Spleen (tissue), 13 donors: ENCODE measurements at places on chromosomes 1 and 21. TPM values are rescaled to one million over a fixed set of nuclear protein-coding genes. Genes with fewer than 3 reads are reported as not detected.

DNA sequence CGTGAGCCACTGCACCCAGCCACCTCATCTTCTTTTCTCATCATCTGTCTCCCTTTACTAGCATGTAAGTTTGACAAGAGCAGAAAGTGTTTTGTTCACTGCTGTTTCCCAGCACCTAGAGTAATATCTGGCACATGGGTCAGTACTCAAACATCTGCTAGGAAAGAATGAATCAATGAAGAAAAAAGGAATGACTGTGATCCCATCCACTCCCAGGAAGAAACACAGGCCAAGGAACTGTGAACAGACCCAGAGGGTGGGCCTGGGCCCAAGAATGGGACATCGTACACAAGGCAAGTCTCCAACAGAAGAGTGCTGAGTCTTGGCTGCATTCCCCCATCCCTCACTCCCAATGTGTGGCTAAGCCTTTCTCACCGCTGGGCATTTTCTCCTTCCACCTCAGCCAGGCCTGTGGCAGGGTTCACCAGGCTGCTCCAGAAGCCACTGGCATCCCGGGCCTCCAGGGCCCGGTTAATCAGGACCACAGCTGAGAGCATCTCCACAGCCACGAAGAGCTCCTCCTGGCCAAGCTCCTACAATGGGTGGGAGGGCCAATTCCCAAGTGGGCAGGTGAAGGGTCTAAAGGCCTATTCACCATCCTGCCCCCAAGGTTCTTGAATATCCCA lies 18.4 kb downstream of the IQGAP3 start:
- DNase-seq, result no peak

GRCh38 chr1:176055398-176055797 lies 151.7 kb downstream of the COP1 start:
- DNase-seq, result no peak

The LMOD1 gene
- total RNA-seq, result 21.0 TPM

DNA sequence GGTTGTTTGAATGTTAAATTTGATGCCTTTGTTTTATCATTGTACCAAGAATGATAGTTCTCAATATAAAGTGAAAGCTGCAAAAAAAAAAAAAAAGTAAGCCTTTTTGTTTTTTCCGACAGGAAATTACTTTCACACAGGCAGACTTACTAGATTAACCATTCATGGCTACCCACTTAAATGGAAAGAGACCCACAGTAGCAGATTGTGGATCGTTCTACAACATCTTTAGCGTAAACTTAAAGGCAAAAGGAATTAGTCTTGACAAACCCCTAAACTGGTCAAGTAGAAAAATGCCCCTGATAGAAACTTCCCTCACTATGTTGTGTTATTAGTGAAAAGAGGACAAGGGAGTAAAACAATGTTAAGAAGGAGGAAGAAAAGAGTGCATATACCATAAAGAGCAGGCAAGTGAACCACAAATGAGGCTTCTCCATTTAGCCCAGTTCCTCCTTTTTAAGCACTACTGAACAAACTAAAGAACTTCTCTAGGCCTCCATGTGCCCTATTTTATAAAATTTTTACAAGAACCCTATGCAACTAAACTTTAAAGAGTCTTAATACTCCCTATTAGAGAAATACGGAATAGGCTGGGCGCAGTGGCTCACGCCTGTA lies 1560.3 kb downstream of the MRPL39 start:
- DNase-seq, result no peak

- DNase-seq, result no peak
Measured at GRCh38 chr1:54099061-54099610, 45.7 kb downstream of the TCEANC2 start.

DNA sequence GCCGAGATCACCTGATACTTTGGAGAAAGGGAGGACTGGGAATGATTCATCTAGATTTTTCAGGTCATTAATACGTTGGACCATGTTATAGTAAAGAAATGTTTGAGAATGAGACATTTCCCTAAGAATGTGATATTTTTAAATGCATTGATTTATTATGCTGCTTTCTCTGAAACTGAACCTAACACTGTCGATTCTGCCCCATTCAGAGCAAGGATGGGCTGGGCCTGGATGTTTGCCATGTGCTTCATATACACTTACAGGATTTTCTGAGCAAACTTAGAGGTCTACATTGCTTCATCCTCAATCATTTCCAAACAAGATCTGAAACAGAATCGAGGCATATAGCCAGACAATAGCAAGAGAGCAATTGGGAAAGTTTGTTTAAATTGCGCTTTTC lies 183.3 kb downstream of the CRB1 start:
- no peak for DNase-seq

DNA sequence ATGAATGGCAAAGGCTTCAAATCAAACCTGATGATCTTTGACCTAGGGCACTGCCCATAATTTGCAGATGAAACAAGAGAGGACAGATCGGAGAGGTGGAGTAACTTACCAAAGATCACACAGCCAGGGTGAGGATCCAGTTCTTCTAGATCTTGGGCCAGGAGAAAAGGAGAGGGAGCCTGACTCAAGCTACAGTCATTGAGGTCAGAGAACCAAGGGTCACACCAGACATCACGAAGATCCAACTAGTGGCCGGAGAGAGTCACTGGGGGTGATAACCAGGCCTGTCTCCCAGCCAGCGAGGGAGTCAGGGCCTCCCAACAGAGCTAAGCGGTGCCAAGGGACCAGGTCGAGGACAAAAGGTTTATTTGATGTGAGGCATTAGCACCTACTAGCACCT lies 115.0 kb downstream of the RIPK4 start:
- peak; percentile 31 for DNase-seq

DNA sequence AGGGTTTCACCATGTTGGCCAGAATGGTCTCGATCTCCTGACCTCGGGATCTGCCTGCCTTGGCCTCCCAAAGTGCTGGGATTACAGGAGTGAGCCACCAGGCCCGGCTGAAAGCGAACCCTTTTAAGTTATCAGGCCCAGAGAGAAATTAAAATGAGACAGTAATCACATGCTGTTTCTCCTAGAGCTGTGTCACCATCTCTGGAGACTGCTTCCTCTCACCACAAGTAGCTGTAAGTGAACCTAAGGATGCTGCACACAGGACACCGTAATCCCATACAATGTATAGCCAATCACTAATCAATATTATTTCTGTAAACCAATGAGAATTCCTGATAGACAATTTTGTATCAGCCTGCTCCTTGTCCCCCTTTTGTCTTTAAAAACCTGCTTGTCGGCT lies 5.7 kb upstream of the CSTB start:
- DNase-seq, result no peak

The PGLYRP3 gene
- total RNA-seq, result not detected

GRCh38 chr1:18819986-18820790 lies 39.3 kb downstream of the TAS1R2 start:
- no peak for DNase-seq

- DNase-seq, result no peak
Measured at GRCh38 chr1:204319027-204319426, 40.7 kb downstream of the PLEKHA6 start.
